Fibroblast of mammary gland (primary cell): ENCODE measurements at places on chromosomes 6 and 20.

GRCh38 chr20:10059006-10059405 lies 24.2 kb downstream of the ANKEF1 start:
- DNase-seq, result no peak

DNA sequence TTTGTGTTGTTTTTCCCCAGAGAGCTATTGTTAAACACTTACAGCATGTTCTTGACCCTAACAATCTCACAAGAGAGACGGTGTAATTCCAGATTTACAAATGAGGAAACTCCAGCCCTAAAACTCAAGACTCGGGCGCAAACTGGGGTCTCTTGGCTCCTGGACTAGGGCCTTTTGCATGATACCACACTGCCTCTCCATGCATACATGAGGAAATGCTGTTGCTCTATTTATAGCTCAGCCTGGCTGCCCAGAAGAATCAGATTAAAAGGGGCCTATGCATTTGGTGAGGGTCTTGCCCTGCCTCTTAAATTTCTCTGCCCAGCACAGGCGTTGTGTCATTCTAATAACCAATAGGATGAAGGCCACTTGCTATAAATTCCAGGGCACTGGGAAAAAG lies 30.5 kb upstream of the SNRPB2 start:
- no peak for DNase-seq

DNA sequence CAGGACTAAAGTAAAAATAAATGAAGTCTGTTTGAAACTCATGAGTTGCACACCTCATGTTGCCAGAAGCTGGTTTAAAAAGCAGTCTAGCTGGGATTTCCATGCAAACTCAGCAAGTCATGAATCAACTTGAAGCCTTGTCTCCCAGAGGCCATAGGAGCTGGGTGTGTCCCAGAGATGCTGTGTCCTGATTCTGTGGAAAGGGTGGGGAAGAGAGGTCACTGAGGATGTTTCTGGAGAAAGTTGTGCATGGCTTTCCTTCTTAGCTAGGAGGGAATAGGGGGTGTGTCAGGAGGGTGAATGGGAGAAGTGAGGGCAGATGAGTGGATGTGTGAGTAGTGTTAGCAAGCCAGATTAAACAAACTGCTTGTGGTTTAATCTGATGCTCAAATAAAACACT lies 111.3 kb downstream of the ADAT2 start:
- DNase-seq, result no peak

DNA sequence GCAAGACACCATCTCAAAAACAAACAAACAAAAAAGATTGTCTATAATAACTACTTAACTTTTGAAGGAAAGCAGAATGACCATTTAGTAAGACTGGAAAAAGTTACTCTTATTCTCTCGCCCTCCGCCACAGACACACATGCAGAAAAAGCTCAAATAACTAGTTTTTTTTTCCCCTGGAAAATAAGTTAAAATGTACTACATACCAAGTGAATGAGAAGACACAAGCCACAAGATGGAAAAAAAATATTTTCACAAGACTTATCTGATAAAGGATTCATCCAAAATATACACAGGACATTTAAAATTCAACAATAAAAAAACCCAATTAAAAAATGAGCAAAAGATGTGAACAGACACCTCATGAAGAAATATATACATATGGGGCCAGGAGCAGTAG lies 31.9 kb downstream of the NUDT3 start:
- peak; percentile 31 for DNase-seq

GRCh38 chr6:35185302-35185681 lies 28.5 kb upstream of the SCUBE3 start:
- peak; percentile 43 for DNase-seq

DNA sequence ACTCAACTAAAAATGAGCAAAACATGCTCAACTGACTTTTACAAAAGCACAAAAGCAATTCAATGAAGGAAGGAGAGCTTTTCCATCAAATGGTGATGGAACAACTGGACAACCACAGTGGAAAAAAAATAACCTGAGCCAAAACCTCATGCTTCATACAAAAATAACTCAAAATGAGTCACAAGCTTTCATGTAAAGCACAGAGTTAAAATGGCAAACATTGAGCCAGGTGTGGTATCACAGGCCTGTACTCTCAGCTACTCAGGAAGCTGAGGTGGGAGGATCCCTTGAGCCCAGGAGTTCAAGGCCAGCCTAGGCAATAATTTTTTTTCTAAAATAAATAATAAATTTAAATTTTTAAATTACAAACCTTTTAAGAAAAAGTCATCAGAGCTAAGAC lies 18.4 kb upstream of the HLA-G start:
- peak; percentile 8 for DNase-seq

GRCh38 chr20:54015496-54015895 lies 54.9 kb downstream of the BCAS1 start:
- DNase-seq, result no peak

GRCh38 chr6:163190786-163191185 lies 223.7 kb upstream of the QKI start:
- no peak for DNase-seq

GRCh38 chr6:108612852-108613251 lies 52.1 kb downstream of the FOXO3 start:
- DNase-seq, result no peak

GRCh38 chr6:118325220-118325860 lies 222.8 kb upstream of the PLN start:
- DNase-seq, result peak; percentile 24

- peak; percentile 85 for DNase-seq
Measured at GRCh38 chr6:17863901-17864754, 123.3 kb downstream of the KIF13A start.

DNA sequence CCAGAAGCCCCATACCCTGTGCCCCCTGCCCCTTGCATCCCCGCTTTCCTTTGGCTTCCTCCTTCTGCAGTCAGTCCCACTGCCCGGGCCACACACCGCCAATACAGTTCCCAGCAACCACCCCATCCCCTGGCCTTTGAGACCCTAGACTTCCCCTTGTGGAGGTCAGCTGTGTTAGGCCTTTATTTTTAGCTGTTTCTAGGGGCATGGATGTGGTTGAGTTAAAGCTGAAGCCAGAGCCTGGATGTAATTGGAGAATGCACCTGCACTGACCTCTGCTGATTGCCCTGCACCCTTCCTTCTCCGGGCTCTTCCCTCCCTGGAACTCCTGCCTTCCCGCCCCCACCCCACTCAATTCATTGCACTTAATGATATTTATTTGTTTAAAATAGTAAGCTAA lies 33.9 kb downstream of the LYRM2 start:
- no peak for DNase-seq

- no peak for DNase-seq
Measured at GRCh38 chr6:31778999-31779885, 2.1 kb upstream of the VWA7 start.
